Esophagus muscularis mucosa (tissue), 4 donors: ENCODE measurements at places on chromosomes 4 and X. TPM values are rescaled to one million over a fixed set of nuclear protein-coding genes. Genes with fewer than 3 reads are reported as not detected.

DNA sequence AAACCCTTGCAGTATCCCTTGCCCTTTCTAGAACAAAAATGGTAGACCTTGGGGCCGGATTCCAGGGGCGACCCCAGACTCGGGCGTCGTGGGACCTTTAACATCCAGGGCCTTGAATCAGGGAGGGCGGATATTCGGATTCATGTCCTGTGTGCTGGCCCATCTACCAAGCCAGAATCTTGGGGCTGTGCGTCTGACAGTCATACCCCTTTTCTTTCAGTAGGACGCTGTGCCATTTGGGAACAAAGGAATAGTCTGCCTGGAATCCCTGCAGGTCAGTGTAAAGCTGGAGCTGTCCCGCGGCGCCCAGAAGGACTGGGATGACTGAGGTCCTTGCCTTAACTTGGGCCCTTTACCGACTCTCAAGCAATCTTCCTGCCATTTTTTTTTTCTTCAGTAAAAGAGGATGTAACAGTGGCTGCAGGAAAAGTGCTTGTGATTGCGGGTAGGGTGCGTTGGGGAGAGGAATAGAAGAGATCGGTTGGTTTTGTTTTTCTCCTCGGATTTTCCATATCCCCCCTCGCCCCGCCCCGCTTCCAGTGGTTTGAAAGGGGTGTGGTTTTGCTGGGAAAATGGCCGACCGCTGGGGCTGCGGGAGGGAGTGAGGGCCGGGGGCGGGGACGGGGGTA, 518 bp downstream of the ARMCX1 start:
- no peak for DNase-seq
- peak overlapping the region; percentile 89 for H3K27ac ChIP-seq
- H3K36me3 ChIP-seq: peaks cover 13% of the 10 kb centered on the region
- peaks cover 10% of the 10 kb centered on the region for H3K4me1 ChIP-seq
- peak overlapping the region; percentile 60 for H3K4me3 ChIP-seq

DNA sequence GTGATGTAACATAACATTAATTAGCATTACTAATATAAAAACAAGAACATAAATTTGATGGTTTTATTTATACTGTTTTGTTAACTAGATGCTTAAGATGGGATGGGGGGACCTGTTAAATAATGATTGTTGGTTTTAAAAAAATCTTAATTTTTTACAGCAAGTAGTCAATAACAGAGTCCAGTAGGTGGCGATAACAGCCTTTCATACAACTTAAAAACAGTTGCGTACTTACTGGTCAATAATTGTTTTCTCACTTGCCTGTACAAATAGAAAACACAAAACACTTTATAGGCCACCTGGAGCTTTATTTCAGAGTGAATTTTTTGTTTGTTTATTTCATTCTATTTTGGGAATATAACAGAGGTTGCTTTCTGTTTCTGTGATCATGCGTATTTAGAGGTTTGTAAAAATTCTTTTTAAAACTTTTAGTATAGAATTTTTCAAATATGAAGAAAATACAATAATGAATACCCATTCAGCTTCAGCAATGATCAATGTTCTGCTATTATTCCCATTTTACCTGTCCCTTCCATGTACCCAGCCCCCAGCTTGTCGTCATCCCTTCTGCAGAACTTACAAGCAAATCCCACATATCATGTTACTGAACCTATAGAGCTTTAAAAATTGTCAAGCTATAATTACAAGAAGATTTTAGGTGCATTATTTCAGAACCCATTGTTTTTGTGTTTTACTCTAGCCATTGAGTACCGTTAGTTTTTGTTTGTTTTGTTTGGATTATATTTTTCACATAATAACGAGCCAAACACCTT, 97.1 kb downstream of the MRPL1 start:
- no peak overlapping the region for H3K27ac ChIP-seq
- H3K36me3 ChIP-seq: no peaks in the 10 kb centered on the region
- no peaks in the 10 kb centered on the region for H3K4me1 ChIP-seq

DNA sequence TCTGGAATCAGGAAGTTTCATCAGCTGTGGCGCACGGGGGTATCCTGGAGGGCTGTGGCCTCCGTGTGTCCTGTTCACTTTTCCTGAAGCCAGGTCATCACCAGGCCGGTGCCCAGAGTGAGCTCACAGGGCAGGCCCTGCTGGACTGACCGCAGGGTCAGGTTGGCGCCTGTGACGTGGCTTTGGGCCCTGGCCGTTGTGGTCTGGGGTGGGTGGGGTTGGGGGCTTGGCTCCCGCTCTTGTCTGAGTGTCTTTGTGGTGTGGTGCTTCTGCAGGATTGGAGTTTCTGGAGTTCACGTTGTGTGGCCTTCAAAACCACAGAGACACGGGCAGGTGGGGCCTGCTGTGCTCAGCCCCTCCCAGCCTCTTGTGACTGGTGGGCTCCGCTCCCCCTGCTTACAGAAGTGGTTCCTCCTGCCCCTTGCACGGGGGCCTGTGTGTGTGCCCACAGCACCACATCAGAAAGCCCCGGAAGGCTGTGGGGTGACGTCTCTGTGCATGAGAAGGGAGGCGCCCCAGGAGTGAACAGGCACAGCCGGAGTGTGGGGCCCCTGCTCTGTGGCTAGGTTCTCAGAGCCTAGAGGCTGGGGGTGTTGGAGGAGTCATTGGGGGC, 9.5 kb downstream of the RGS12 start:
- H3K36me3 ChIP-seq: no peaks in the 10 kb centered on the region
- no peak for DNase-seq
- peaks cover 77% of the 10 kb centered on the region for H3K4me1 ChIP-seq
- H3K27me3 ChIP-seq: no peaks in the 10 kb centered on the region
- no peak overlapping the region for H3K27ac ChIP-seq
- no peak overlapping the region for H3K4me3 ChIP-seq

DNA sequence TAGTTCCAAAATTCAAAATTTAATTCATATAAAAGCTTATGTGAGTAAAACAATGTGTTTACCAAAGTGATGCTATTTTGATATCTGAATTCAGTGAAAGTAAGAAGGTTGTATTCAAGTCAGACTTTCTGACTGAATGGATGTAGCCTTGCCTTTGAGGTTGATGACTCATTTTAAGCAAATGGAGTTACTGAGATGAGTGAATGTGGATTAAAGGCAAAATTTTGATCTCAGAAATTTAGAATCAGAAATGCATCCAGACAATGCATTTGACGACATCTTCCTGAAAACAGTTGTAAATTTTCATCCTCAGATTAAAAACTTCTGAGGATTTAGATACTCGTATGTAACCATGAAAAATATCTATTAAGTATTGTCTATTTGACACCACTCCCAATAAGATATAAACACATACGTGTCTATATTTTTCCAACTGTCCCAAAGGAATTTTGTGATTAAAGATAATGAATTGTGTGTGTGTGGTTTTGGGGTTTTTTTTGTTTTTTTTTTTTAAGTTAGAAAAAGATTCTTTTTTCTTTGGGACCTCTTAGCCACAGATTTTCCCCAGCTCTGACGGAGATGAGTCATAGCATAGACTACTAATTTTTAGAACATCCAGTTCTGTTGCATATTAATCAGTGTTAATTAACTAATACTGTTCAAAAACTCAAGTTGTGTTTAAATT, 34.4 kb downstream of the NFKB1 start:
- no peaks in the 10 kb centered on the region for H3K36me3 ChIP-seq
- no peaks in the 10 kb centered on the region for H3K4me1 ChIP-seq
- H3K27ac ChIP-seq: no peak overlapping the region
- no peaks in the 10 kb centered on the region for H3K27me3 ChIP-seq

DNA sequence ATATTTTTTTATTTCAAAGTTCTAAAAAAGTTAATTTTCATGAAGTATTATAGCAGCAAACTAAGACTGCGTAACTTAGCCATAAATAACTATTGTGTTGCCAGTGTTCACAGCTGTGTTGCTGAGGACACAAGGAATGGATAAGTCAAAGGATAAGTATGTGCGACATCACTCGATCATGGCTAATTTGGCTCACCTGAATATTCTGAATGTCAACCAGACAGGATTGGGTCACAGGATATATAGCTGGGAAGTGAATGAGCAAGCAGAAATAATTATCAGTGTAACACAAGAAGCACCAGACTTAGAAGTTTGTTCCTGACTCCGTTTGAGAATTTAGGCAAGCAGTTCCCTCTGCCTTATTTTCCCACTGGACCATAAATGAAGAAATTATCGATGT, 33.9 kb downstream of the PRDM8 start:
- no peak overlapping the region for H3K27ac ChIP-seq
- no peaks in the 10 kb centered on the region for H3K27me3 ChIP-seq
- DNase-seq: no peak
- H3K4me3 ChIP-seq: no peak overlapping the region
- no peaks in the 10 kb centered on the region for H3K4me1 ChIP-seq

MAPK10 gene
- total RNA-seq: 4.5 TPM

ARHGAP24 gene
- total RNA-seq: 25.9 TPM

TLR7 gene
- 0.23 TPM for total RNA-seq
